ENCODE measurements at places on chromosomes 13 and 19.

- peak; percentile 4 for DNase-seq
Observed at GRCh38 chr19:42850981-42851717, 28.4 kb downstream of the PSG1 start.

DNA sequence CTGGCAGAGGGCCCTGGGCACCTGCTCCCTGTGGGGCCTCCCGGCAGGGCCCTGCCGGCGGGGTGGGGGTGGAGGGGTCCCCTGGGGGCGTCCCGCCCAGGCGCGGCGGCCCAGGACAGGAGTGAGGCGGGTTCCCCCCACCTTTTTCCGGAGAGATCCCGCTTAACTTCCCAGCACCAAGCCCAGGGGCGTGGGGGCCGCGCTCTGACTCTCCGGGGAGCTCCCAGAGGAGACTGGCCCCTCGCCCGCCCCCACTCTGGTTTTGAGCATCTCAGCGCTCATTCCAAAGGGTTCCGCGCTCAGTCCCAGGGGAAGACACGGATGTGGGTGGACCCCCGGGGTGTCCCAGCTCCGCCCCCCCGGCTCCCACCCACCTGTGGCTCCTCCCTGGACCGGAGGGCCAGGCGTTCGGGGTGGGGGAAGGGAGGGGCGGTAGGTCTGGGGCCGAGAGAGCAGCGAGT, 476 bp downstream of the C2CD4C start:
- peak; percentile 19 for DNase-seq

DNA sequence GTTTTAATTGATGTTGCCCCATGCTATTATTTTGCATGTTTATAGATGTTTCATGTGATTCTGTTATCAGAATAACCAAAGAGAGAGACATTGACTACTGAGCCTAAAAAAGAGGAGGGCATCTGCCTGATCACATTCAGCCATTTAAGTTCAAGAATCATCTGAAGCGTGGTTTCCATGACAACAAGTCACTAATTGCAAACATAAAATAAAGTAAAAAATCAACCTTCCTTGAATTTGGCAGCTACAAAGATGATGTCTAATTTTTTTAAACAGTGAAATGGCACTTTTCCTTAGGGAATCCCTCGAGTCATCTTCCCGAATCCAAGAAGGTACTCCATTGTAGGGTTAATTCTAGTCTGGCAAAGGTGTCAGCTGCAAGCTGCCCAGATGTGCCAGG, 884.2 kb downstream of the DIAPH3 start:
- DNase-seq: no peak

- DNase-seq: no peak
Observed at GRCh38 chr19:46131485-46132143, 7.1 kb upstream of the IGFL3 start.

- peak; percentile 73 for DNase-seq
Observed at GRCh38 chr19:45311621-45312020, 11.1 kb downstream of the CKM start.
